ENCODE measurements at places on chromosomes 1 and 21.

DNA sequence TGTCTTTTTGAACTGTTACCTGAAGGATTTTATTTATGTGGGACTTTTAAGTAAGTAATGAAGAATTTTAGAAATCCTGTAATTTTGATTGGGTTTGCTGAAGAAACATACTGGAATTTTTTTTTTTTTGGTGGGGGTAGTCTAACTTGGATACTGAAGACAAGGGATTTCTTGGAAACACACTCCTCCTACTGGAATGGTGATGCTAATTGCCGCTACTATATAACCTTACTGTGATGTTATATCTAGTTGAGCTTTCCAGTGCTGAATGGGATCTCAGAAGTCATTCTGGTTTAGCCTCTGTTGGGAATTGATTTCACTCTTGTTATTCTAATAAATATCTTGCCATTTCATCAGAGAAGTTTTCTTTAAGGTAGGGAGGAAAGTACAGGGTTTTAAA lies 8.4 kb downstream of the PPP2R5A start:
- no peak for DNase-seq
- no peaks in the 10 kb centered on the region for H3K27me3 ChIP-seq
- H3K4me3 ChIP-seq: no peak overlapping the region
- no peaks in the 10 kb centered on the region for H3K36me3 ChIP-seq

DNA sequence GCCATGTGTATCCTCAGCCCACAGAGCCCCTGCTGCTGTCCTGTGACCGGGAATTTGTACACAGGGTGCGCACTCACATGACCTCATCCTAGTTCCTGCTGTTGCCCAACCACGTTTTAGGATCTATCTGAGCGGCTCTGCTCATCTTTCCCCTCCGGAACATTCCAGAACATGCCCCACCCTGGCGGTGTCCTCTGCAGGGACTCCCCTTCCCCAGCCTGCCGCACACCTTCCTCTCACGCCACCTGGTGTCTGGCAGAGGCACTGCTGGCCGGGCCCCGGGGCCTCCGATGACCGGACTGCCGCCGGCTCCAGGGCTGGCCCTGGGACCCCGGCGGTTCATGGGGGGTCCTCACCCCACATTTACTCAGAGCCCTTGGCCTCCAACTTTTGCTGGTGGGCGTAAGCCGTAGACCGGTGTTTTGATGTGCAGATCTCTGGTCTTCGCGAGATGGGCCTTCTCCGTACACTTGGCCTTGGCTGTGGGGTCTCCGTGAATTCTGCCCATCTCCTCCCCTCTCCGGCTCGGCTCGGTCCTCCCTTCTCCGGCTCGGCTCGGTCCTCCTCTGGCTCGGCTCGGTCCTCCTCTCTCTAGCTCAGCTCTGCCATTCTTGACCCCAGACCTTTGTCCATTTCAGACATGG lies 29.5 kb downstream of the ARHGEF16 start:
- no peak for DNase-seq
- H3K4me3 ChIP-seq: no peak overlapping the region
- no peaks in the 10 kb centered on the region for H3K4me1 ChIP-seq
- peaks cover 5% of the 10 kb centered on the region for H3K36me3 ChIP-seq
- H3K27ac ChIP-seq: no peak overlapping the region

DNA sequence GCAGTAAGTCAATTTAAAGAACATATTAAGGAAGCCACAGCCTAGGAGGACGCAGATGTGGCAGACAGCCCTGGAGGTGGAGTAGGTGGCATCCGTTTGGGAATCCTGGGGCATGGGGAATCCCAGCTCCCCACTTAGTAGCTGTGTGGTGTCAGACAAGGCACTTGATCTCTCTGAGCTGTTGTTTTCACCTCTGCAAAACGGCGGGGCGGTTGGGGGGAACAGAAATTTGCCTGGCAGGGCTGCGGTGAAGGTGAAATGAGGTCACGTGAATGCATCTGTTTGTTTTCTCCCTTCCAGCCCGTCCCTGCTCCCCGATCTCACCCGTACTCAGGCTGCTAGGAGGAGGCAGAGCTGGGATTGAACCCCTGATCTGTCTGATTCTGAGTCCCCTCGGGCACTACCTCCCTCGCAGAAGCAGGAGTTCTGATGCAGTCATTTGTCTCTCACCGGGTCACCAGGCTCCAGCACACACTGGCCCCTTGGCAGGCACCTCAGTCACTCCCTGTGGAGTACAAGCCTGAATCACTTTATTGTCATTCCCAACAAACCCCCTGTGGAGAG lies 2.2 kb upstream of the LAPTM5 start:
- DNase-seq: no peak
- peaks cover 35% of the 10 kb centered on the region for H3K4me1 ChIP-seq
- no peak overlapping the region for H3K27ac ChIP-seq
- no peak overlapping the region for H3K4me3 ChIP-seq
- no peaks in the 10 kb centered on the region for H3K36me3 ChIP-seq

- peaks cover 42% of the 10 kb centered on the region for H3K4me1 ChIP-seq
- peaks cover 31% of the 10 kb centered on the region for H3K36me3 ChIP-seq
- H3K27ac ChIP-seq: no peak overlapping the region
- H3K4me3 ChIP-seq: no peak overlapping the region
- no peak for DNase-seq
Observed at GRCh38 chr1:161127649-161128048, 4.8 kb downstream of the DEDD start.

DNA sequence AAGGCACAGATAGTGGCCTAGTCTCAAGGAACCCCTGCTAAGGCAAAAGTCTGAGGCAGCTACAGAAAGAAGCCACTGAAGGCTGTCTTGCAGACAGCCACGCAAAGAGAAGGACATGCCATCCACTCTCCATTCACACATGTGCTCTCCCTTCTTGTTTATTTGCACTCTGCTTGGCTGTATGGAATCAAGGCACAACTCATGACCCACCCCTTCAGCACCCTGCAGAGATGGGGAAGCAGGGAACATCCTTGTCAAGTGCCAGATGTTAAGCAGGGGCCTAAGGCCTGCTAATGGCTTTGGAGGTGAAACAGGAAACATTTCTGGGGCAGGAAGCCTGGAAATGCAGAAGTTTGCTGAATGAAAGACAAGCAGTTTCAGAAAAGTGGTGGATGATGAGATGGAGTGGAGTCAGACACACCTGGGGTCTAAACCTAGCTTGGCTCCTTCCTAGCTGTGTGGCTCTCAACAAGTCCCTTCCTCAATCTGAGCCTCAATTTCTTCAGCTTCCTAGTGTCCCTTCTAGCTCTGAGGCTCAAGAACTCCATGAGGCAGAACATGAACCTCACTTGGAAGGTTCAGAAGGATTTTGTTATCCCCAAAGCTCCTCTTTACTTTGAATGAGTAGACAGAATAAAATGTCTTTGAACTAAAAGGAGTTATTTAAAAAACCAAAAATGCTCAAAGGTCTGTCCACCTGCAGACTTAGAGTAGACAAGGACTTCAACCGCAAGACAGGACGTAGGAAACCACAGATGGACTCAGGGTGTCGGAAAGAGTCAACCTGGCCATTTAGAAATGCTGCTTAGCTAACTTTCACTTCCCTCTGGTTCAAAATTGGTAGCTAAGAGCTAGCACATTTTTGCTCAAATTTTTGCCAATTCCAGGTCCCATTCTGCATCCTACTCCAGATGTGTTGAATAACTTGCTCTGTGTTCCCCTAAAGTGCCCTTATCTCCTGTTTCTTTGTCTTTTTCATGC lies 283.1 kb downstream of the PLPP3 start:
- H3K4me3 ChIP-seq: no peak overlapping the region
- no peaks in the 10 kb centered on the region for H3K36me3 ChIP-seq
- no peak for DNase-seq
- H3K4me1 ChIP-seq: no peaks in the 10 kb centered on the region

DNA sequence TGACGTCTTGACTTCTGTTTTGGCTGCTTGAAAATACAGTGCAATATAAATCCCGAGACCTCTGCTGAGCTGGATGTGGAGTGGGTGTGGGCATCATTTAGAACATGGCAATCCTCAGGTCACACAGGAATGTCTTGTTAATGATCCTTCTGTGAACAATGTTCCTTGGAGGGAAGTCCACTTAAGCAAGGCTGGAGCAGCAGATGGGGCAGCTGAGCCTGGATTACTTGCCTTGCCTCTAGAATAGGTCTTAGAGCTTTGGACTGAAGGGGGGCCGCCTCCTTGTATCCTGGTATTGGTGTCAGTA lies 926 bp upstream of the SCMH1 start:
- no peaks in the 10 kb centered on the region for H3K36me3 ChIP-seq
- H3K27me3 ChIP-seq: no peaks in the 10 kb centered on the region
- no peak overlapping the region for H3K4me3 ChIP-seq
- H3K27ac ChIP-seq: no peak overlapping the region
- no peak for DNase-seq

- H3K4me1 ChIP-seq: no peaks in the 10 kb centered on the region
- no peak overlapping the region for H3K27ac ChIP-seq
- H3K4me3 ChIP-seq: no peak overlapping the region
- H3K36me3 ChIP-seq: no peaks in the 10 kb centered on the region
Observed at GRCh38 chr1:219144658-219145315, 28.9 kb upstream of the LYPLAL1 start.

- H3K4me1 ChIP-seq: no peaks in the 10 kb centered on the region
- H3K4me3 ChIP-seq: peak within 1 kb of the TSS; percentile 60
- no peak within 1 kb of the TSS for H3K27ac ChIP-seq
- DNase-seq: no peak
- no peaks in the 10 kb centered on the region for H3K36me3 ChIP-seq
Observed at GRCh38 chr21:29939924-29940275, at the start of gene GRIK1. TSS of gene GRIK1 (minus strand) at chr21:29939996.

DNA sequence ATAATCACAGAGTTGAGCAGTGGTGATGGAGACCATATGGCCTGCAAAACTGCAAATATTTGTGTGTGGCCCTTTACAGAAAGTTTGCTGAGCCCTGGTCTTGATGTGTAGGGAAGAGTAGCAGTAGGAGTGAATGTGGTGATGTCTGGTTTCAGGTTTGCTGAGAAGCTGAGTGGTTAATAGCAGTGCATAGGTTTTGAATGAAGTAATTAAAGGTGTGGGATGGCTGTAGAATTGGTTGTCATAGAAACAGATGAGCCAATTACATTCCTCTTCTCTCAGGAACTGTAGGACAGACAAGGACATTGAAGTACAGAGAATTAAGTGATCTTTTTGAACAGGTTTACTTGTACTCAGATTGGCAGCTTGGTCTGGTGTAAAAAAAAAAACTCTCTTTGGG lies 37.4 kb downstream of the PRDM2 start:
- H3K4me3 ChIP-seq: no peak overlapping the region
- DNase-seq: no peak
- peaks cover 9% of the 10 kb centered on the region for H3K4me1 ChIP-seq
- H3K36me3 ChIP-seq: no peaks in the 10 kb centered on the region

DNA sequence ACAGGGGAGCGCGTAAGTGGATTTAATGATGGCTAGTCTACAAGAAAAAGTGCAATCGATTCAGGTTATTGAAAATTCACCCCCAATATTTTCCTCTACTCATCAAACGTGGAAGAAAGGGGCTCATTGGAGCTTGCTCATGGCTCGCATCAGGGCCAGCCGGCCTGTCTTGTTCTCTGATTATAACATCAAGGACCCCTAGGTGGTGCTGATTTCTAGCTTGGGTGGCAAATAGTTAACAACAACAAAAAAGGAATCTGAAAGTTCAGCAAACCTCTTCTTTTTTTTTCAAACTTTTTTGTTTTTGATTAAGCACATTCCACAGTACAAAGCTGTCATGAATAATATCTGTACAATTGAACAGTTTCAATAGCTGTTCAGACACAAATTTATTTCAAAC lies 35.8 kb upstream of the SOD1 start:
- H3K4me3 ChIP-seq: no peak overlapping the region
- no peaks in the 10 kb centered on the region for H3K36me3 ChIP-seq
- H3K4me1 ChIP-seq: no peaks in the 10 kb centered on the region
- no peak for DNase-seq

DNA sequence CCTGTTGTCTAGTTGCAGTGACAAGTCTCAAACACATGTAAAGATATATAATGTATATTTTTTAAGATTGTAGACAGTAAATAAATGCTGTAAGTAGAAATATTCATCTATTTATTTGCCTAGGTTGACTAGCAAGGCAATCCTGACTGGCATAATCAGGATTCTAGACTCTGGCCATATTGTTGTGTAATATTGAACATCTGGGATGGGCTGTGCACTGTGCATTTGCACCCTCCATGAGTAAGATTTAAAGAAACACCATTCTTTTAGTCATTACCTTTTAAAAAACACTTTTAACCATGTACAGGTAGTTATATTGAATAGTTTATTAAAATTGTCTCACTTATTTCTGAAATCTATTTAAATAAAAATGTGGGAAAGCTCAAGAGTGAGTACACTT lies 32.4 kb downstream of the RASAL2 start:
- no peaks in the 10 kb centered on the region for H3K36me3 ChIP-seq
- H3K4me1 ChIP-seq: peaks cover 26% of the 10 kb centered on the region
- no peaks in the 10 kb centered on the region for H3K27me3 ChIP-seq

DNA sequence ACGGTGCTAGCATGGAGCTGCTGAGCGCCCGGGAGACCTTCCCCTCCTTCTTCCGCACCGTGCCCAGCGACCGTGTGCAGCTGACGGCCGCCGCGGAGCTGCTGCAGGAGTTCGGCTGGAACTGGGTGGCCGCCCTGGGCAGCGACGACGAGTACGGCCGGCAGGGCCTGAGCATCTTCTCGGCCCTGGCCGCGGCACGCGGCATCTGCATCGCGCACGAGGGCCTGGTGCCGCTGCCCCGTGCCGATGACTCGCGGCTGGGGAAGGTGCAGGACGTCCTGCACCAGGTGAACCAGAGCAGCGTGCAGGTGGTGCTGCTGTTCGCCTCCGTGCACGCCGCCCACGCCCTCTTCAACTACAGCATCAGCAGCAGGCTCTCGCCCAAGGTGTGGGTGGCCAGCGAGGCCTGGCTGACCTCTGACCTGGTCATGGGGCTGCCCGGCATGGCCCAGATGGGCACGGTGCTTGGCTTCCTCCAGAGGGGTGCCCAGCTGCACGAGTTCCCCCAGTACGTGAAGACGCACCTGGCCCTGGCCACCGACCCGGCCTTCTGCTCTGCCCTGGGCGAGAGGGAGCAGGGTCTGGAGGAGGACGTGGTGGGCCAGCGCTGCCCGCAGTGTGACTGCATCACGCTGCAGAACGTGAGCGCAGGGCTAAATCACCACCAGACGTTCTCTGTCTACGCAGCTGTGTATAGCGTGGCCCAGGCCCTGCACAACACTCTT lies 1.1 kb downstream of the TAS1R3 start:
- DNase-seq: no peak
- no peak overlapping the region for H3K4me3 ChIP-seq
- no peaks in the 10 kb centered on the region for H3K4me1 ChIP-seq
- H3K27me3 ChIP-seq: no peaks in the 10 kb centered on the region
- peaks cover 8% of the 10 kb centered on the region for H3K36me3 ChIP-seq
